ENCODE measurements at places on chromosomes 4 and X.

GRCh38 chrX:47583240-47583861 lies 1.1 kb downstream of the TIMP1 start:
- DNase-seq, result no peak

DNA sequence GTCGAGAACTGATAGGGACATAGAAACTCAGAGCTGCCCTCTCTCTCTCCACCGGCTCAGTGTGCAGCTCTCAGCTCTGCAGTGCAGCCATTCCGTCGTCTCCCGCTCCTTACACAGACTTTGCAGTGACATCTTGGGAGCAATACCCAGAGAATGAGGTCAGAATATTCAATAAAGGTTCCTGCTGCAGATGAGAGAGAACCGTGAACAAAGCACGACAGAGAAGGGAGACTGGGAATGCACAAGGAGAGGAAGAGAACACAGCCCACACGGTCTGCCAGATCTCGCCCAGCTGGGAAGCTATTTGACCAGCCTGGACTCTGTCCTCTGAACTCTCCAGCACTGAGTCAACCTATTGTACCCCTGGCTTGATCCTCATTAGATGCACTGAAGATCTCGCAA lies 118.0 kb upstream of the PPARGC1A start:
- DNase-seq, result no peak

DNA sequence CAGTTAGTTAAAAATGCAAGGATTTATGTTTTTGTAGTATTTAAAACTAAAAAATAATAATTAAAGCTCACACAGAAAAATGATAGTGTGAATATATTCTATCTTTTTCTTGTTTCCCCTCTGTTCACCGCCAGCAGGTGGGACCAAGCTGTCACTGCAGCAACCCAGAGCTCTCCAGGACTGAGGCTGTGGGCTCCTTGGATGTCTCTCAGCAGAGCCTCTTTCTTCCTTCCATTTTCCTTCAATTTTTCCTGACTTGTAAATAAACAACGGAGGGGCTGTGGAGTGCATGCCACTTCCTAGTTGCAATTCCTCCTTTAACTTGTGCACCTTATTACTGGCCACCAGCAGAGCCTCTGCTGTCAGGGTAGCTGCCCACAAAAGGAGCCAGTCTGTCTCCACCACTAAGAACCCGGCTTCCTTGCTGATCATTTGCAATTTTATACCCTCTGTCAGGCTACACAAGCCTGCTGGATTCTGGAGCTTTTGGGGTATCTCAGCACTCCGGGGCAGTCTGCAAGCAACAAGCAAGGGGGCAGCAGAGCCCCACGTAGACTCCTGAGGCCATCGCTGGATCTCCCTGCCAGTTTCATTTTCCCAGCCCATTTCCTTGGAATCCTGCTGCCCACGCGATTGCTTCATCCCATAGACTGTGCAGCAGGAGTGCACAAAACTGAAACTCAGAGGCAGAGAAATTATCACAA lies 1467.4 kb downstream of the C4orf33 start:
- DNase-seq, result peak; percentile 20

DNA sequence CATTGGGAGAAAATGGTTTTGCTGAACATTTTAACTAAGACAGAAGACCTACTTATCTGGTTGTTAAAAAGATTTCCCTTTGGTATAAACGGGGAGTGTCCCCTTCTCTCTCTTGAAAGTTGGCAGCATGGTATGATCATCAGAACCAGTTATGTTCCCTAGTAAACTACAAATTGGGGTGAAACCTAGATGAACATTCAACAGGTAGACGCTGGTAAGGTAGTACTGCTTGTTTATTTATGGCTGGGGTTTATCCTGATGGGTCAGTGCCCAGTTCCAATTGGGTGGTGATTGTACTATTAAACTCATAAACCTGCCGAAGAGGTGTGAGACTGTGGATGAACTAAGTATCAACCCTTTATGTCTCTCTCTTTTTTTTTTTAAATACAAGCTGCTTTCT lies 100.5 kb downstream of the MBNL3 start:
- DNase-seq, result no peak

DNA sequence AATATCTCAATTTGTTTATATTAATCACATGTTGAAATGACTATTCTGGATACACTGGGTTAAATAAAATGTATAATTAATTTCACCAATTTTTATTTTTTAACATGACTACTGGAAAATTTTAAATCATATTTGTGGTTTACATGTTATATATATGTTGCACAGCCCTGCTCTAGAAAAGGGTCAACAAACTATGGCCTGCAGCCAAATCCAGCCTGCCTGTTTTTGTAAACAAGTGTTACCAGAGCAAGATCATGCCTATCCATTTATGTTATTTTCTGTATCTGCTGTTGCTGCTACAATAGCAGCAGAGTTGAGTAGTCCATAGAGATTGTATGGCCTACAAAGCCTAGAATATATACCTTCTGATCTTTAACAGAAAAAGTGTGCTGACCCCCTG lies 1.2 kb downstream of the TCEANC start:
- DNase-seq, result no peak

DNA sequence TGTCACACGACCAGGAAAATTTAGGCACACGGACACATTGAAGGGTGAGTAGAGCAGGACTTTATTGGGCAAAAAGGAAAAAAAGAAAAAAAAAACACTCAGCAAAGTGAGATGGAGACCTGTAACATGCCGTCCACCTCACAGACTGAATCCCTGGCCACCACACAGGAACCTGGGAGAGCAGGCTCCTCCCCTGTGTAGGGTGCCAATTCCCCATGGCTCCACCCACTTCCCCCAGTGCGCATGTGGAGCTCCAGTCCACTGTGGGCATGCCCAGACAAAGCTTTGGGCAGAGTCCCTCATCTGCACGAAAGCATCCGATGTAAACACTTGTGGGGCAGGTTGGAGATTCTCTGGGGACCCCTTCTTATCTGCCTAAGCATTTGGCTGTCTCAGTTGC lies 23.6 kb upstream of the CBR4 start:
- DNase-seq, result no peak

Measured in skin of body (tissue), 3 donors.